ENCODE measurements at places on chromosomes 13 and 19.
A peak's percentile ranks its signal among the peaks of the same experiment; 100 is the strongest.

- DNase-seq: no peak
Measured at GRCh38 chr19:40280608-40281221, 4.4 kb downstream of the AKT2 start.

DNA sequence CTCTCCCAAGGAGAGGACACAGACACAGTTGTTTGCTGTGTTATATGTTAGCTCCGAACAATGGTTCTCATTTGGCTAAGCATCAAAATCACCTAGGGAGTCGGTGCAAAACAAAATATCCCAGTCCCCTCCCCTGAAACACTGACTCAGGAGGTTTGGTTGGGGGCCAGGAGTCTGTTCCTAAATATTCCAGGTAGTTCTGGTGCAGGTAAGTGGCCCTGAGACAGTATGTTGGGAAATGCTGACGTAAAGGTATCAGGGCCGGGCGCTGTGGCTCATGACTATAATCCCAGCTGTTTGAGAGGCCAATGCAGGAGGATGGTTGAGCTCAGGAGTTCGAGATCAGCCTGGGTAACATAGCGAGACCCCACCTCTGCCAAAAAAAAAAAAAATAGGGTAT, 2.3 kb upstream of the MAP2K7 start:
- no peak for DNase-seq

DNA sequence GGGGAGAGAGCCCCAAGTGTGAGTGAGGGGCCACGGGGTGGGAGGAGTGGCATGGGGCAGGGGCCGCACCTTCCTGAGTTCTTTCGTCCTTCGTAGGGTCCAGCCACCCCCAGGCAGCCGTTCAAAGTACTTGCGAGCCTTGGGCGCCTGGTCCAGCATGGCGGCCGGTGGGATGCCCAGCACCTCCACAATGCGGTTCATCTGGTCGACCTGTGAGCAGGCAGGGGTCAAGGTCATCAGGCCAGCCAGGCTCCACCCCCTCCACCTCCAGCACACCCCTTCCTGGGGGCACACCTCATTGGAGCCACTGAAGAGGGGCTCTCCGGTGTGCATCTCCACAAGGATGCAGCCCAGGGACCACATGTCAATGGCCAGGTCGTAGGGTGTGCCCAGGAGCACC, 6.7 kb downstream of the DYRK1B start:
- DNase-seq: no peak

- DNase-seq: peak; percentile 69
Measured at GRCh38 chr19:40806423-40807146, 7.6 kb downstream of the EGLN2 start.

All from stimulated activated CD4-positive, alpha-beta T cell treated with anti-CD3 and anti-CD28 coated beads, Interleukin-1b, Interleukin-23, amount 100 ng/mL, for 4 hours (primary cell).